Activated CD8-positive, alpha-beta T cell treated with anti-CD3 and anti-CD28 coated beads for 36 hours (primary cell): ENCODE measurements at places on chromosomes 12 and 14. TPM values are rescaled to one million over a fixed set of nuclear protein-coding genes. Genes with fewer than 3 reads are reported as not detected.

DNA sequence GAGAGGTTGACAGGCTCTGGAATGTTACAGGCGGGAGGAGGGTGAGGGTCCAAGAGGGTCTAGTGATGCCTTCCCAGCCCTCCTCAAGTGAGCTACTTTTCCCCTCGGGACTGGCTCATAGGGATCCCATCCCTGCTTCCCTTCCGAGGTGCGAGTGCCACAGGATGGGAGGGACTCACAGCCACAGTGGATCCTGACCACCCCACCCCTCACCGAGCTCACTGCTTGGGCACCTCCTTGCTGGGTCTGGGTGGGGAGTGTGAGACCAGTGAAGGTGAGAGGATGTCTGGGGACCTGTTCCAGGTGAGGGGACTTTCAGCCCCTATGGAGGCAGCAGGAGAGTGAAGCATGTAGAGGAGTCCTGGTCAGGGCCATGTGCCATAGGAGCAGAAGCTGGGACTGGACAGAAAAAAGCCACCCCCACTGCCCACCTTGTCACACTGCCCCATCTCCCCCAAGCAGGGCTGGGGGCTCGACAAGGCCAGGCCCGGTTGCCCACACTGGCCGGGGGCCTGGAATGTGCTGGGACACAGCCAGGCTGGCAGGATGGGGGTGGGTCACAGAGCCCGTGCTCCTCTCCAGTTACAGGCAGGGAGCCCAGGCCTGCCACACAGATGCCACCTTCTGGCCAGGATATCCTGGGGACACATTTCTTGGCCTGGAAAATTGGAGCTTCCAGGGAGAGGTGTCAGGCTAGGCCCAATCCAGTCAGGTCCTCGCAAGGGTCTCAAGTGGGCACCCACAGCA lies 1.7 kb upstream of the TNS2 start:
- no peak for DNase-seq

- peak; percentile 79 for DNase-seq
Observed at GRCh38 chr14:91872011-91872501, 4.7 kb upstream of the TC2N start.

- DNase-seq: no peak
Observed at GRCh38 chr14:53027041-53027440, 76.2 kb upstream of the FERMT2 start.

- no peak for DNase-seq
Observed at GRCh38 chr12:115132145-115132544, 448.2 kb upstream of the TBX3 start.

DNA sequence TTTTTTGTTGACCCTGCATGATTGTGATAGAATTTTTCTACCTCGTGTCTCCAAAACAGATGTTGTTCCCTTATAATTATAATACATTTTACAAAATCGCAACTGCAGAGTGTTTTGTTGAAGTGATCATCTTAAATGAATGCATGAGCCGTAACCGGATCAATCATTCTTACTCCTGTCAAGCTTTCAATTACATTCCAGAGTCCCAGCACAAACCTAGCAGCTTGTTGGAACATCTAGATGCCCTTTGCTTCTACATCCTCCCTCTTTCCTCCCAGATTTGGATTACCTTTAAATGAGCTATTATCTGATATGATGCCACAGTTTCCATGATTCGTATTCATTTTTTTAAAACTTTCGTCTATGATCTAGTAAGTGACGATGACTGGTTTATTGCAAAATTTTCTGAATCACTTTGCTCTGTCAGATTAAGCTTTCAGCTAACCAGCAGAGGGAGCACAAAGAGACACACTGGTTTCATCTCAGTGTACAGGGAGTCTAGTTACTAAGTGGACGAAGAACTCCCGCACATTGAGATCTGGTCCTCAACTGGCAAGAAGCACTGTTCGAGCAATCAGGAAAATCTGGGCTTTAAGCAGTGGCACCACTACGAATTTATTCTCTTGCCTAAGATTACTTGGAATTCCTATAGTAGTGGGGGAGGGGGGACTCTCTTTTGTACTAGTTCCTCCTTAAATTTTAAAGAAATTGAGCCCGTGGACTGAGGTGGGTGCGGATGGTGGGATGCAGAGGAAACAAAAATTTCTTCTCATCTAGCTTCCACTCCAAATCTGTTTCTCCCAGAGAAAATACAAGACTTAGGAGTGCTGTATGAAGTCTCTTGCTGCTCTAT lies 40.9 kb downstream of the TSHR start:
- peak; percentile 28 for DNase-seq

- no peak for DNase-seq
Observed at GRCh38 chr12:130456375-130457199, 118.9 kb downstream of the PIWIL1 start.

GRCh38 chr12:127240249-127240929 lies 1026.6 kb upstream of the TMEM132C start:
- DNase-seq: no peak

DNA sequence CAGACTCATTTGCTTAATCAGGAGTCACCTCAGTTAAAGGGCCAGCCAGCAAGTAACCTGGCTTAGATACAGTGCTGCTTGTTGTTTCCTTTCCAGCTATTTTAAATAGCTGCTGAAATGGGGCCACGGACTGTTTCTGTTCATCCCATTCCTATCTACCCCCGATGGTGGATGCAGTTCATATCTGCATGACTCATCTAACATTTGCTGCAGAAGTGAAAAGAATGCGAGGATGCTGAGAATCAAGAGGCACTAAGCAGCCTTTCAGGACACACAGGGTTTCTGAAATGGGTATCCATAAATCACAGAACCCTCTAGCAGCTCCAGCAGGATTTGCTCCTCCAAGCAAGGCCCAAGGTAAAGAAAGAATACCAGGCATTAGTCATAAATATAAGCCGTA lies 60.2 kb upstream of the RTRAF start:
- DNase-seq: no peak

CCDC177 gene
- total RNA-seq: not detected
